ENCODE measurements at places on chromosomes 3 and 15.

DNA sequence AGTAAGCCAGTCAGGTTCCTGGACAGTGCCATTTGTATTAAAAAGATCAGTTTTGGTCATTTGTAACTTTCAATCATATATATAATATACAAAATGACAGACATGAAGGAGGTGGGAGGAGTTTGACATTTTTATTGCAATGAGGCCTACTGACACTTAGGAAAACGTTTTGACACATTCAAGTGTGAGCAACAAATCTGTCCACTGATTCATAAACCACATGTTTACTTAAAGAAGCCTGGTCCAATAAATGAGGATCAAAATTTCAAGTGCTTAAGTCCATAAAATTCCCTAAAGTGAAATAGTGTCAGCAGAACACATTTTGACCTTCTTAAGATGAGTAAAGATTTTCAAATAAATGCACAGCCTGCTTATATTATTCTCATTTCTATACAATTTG lies 137.3 kb downstream of the MECOM start:
- DNase-seq, result no peak

DNA sequence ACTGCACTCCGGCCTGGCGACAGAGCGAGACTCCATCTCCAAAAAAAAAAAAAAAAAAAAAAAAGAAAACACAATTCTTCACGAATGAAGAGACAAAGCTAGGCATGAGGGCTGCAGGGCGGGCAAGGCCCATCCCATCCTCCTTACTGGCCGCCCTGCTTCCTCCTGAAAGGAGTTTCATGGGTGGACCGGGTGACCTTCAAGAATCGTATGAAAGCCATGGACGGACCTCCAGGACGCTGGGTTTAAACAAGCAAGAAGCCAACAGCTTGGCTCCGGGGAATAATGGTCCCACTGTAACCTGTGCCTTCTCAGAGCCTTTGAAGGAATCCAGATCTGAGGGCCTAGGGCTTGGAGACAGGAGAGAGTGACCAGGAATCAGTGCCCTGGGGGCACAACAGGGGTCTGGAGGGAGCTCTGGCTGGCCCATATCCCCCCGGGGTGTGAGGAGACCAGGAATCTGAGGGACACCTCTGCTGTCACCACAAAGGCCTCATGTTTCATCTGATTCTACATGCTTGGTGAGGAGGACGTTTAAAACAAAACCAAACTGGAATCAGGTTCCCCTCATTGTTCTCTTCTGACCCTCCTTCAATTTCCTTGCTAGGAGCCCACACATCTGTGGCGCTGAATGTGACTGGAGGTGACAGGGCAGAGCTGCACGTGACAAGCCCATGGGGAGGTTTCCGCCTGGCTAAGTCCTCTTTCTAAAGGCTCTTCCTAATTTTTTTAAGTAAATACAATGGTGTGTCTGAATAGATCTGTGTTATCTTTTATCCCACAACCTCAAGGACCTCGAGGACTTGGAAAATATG lies 46.1 kb downstream of the WHAMM start:
- no peak for DNase-seq

- no peak for DNase-seq
Measured at GRCh38 chr15:57358571-57358970, 17.7 kb upstream of the CGNL1 start.

DNA sequence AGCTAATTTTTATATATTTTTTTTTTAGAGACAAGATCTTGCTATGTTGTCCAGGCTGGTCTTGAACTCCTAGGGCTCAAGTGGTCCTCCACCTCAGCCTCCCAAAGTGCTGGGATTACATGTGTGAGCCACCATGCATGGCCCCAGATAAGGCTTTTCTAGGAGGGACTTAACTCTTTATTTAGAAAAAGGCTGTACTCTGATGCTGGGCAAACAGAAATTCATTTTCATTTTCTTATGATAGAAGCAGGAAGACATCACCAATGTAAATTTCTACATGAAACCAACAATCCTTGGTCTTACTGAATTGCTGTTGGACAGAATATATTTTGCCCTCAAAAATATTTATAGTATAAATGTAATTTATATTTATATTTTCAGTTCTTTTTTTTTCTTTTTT lies 9.6 kb downstream of the NIPA1 start:
- DNase-seq, result no peak

DNA sequence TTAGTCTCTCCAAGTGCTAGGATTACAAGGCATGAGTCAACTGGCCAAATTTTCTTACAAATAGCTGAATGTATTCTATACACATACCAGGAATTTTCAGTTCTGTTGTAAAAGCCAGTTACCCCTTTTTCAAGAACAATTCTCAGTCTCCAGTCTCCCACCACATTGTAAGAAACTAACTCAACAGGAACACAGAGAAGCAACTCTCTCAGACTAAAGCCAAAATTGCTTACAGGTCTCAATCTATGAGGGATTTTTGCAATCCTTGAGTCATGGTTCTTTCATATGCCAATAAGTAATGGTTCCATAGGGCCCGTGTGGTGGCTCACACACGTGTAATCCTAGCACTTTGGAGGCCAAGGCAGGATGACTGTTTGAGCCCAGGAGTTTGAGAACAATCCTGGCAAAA lies 8.5 kb downstream of the IP6K2 start:
- no peak for DNase-seq

DNA sequence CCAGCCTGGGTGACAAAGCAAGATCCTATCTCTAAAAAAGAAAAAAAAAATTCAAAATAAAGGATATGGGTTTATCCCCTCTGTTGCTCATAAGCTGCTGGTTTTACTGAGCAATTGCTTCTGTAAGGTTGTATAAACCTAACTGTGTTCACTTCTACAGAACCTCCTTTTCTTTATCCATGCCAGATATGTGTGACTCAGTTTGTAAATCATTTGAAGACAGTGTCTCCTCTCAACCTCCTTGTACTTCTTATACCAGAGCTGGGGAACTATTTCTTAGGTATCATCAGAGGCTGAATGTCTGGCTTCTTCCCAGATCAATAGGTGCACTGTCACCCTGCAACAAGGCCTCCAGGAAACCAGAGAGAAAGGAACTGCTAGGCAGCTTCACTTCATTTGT lies 273.8 kb downstream of the CD47 start:
- no peak for DNase-seq

DNA sequence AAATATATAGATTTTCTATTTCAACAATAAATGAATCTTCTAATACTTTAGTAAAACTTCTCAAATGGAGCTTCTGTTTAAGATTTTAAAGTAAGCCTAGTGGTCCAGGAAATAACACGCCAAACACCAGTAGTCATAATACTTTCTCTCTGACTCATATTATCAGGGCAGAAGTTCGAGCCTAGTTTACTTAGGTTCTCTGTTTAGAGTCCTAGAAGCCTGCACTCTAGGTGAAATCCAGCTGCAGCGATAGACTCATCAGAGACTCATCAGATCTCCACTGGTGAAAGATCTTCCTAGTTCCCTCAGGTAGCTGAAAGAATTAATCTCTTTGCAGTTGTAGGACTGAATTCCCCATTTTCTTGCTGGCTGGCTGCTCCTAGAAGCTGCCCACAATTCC lies 552.5 kb upstream of the ROBO2 start:
- no peak for DNase-seq

GRCh38 chr15:40958723-40959122 lies 5.5 kb downstream of the CHAC1 start:
- no peak for DNase-seq

DNA sequence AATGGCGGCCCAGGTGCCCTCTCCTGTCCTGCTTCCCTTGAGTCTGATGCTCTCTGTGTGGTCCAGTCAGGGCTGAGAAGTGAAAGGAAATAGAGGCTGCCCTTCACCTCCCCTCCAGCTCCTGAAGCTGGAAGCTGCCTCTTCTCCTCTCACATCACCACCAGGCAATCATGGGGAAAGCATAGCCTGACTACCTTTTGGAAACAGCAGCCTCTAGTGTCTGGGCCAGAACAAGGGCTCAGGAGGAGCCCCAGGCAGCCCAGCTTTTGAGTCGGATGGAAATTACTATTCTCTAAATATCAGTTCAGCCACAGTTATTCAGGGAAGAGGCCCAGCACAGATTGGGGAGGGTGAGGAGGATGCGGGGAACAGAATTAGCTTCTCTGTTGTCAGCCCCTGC lies 43.3 kb upstream of the CCDC174 start:
- DNase-seq, result no peak
